ENCODE measurements at places on chromosomes 2 and 18.

DNA sequence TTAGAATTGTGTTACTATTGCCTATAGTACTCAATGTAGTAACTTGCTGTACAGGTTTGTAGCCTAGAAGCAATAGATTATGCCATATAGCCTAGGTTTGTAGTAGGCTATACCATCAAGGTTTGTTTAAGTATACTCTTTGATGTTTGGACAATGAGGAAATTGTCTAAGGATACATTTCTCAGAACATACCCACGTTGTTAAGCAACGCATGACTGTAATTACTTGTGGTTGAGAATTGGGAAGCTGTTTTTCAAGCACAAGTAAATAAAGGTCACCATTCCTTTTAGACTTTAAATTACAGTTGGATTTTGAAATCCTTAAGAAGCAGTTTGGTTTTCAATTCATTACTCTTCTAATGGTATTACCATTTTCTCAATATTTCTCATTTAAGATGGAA is 89.8 kb upstream of the KCNH7 start:
- DNase-seq: no peak

GRCh38 chr2:21754164-21754788 is 630.5 kb downstream of the TDRD15 start:
- DNase-seq: peak; percentile 19

GRCh38 chr2:29390136-29390535 is 274.9 kb downstream of the CLIP4 start:
- DNase-seq: no peak

DNA sequence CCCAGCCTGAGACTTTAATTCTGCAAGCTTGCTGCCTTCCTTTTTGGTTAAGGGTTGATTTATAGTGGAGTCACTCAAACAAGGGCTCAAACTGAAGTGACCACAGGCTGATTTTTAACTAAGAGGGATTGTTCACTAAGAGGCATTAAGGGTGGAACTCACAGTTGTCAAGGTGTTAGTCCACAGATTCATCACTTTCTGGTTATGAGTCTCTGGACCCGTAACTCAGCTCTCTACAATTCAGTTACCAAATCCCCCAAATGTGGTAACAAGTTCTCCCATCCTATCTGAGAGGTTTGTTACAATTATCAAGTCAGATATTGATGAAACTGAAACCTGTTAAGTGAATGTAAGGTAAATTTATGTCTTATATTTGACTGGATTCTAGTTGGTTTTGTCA is 185.9 kb upstream of the KLHL14 start:
- DNase-seq: no peak

DNA sequence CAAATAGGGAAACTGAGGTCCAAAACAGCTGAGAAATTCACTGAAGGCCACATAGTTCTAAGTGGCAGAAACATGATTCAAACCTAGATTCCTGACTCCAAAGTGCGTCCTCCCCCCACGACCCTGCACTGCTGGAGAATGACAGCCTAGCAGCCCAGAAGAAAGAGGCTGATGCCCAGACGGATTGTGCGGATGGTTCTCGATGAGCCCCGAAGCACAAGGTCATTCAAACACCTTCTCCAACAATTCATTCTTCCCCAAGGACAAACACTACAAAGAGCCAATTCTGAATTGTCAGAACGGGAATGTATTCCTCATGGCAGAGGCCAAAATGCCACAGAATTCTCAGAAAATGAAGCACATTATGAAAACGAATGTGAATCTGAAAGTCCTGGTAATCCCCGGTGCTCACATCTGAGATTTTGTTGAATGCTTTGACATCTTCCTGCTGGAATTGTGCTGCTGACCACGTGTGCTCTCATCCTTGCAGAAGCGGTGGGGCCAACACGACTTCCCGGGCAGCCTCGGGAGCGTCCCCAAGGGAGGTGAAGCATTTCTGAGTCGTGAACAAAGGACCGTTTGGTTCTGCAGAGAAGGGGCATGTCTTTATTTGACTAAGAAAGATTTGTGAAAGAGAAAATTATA is 337.0 kb downstream of the EIPR1 start:
- peak; percentile 37 for DNase-seq

DNA sequence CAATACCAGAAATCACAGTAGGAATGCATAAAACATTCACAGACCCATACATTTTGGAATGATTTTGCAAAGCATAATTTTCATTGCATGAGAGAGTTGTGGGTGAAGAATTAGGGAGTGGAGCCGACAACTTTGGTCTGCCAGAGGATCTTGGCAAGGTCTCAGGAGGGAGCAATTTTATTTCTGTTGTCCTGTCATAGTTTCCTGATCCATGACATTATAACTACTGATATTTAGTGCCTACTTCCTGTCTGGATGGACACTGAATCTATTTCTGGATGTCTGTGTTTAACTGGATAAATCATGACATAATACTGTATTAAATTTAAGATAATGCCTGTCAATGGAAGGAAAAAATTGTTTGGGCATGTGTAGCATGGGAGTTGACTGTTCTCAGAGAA is 2.4 kb downstream of the ITGA4 start:
- no peak for DNase-seq

DNA sequence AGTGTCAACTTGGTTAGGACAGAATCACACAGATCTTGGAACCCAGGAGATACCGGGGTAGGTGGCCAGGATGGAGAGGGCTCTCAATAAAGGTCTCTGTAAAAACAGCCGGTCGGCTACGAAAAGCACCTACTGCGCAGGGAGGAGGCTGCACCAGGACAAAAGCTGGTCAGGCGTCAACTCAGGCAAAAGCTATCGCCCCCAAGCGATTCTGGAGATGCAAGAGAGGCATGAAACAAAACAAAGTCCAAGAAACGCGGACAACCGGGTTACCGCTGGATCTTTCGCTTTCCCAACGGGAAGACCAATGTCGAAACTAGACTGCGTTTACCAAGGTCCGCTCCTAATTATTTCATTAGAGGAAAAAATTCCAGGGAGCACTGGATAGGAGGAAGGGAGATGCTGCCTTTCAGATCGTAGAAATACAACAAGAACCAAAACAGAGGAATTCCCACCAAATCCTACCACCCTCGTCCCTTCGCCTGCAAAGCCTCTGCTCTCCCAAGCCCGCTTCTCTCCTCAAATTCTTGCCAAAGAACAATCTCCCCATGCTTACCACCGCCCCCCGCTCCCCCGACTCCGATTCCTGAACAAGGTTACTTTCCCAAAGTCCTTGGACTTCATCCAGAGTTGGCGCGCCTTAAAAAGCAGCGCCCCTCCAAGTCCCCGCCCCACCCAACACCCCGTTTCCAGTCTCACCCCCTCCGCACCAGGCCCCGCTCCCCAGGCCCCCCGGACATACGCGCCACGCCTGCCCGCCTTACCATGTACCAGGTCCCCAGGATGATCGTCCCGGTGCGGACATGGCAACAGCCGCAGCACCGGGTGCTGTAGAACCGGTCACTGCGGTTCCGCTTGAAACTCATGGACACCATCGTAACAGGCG is 539 bp downstream of the LAPTM4A start:
- DNase-seq: peak; percentile 69

GRCh38 chr2:239468491-239469105 is 67.8 kb upstream of the HDAC4 start:
- no peak for DNase-seq

Data from GM12865 (cell line).